ENCODE measurements at places on chromosomes 12 and 14.

- DNase-seq, result peak; percentile 40
Observed at GRCh38 chr12:57280211-57281062, 29.4 kb upstream of the STAC3 start.

DNA sequence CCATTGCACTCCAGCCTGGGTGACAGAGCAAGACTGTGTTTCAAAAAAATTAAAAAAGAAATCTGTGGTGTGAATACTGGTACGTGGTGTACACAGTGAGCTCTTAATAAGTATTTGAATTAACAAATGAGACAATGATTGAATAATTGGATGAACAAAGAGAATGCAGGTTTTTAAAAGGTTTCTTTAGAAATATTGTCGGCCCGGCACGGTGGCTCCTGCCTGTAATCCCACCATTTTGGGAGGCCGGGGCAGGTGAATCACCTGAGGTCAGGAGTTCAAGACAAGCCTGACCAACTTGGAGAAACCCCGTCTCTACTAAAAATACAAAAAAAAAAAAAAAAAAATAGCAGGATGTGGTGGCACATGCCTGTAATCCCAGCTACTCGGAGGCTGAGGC lies 6.6 kb downstream of the HIF1A start:
- no peak for DNase-seq

DNA sequence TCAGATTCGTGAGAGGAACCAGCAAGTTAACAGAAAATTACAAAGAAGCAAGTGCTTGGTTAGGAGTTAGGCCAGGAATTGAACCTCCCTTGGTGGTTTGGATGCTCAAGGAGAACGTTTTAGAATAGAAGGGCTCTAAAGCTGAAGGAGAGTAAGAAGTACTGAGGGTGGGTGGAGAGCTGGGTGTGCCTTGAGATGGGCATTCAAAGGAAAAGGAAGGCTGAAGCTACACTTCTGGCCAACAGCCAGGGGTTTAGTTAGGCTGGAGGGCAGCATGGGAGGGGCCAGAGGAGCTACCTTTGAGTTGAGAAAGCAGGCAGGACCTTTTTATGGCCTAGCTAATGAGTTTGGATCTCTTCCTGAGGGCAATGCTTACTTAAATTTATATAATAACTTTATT lies 421.2 kb downstream of the CCDC91 start:
- DNase-seq, result no peak

GRCh38 chr12:66453120-66453519 lies 150.8 kb downstream of the HELB start:
- no peak for DNase-seq

GRCh38 chr14:81452341-81453133 lies 52.4 kb upstream of the STON2 start:
- DNase-seq, result no peak

- DNase-seq, result no peak
Observed at GRCh38 chr14:104082807-104083206, 2.7 kb upstream of the ASPG start.
